WERI-Rb-1 (cell line): ENCODE measurements at places on chromosomes 6 and 20.

DNA sequence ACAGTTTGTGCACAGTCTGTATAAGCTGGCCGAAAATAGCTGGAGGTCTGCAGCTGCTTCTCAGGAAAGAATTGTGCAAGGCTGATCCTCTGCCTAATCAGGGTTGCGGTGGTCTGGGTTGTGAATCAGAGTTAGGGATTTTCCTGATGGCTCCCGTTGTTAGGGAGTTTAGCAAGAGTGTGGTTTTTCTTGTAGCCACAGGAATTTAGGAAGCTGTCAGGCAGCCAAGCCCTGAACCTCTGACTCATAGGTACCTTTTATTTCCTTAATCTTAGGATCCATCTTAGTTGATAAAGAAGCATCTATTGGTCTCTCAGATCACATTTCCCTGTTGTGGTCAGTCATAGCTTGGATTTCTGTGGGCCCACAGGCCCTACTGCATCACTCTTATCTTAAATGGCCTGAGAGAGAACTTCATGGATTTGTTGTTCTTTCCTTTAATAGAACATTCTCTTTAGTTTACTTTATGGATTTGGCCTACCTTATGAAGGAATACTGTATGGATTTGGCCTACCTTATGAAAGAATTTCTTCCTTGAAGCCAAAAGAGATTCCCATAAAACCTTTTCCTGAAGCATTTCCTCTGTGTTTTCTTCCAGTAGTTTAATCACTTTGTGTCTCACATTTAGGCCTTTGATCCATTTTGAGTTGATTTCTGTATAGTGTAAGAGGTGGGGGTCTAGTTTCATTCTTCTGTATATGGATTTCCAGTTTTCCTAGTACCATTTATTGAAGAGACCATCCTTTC, 10.3 kb downstream of the KIF25 start:
- DNase-seq = no peak

DNA sequence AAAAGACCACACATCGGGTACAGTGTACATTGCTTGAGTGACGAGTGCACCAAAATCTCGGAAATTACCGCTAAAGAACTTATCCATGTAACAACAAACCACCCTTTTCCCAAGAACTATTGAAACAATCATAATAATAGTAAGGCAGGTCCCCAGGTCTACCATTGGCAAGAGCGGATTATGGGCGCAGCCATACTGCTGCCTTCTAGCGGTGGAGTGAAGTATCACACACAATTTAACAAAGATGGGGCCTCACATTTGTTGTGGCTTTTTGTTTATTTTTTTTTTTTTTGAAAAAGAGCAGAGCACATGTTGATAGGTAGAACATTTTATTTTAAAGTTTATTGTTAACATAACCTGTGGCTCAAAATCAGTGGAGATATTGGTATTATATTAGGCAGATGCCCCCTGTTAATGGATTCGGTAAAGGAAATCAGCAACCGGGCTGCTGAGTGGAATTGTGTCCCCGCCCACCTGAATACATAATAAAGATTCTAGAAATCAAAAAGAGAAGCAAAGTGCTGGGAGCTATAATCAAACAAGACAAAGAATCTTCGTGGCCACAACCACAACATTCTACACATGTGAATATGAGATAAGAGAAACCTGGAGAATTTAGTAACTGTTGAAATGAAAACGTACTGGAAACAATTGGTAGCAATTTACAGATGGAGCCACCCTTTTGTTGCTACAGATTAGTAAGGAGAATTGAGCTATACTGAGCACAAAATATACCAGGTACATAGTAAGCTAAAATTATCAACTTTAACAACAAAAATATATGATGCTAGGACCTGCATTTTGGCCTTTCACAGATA, 94.2 kb upstream of the EXOC2 start:
- DNase-seq = peak; percentile 54

- no peak for DNase-seq
Observed at GRCh38 chr6:19839788-19840187, 2.6 kb downstream of the ID4 start.

- no peak for DNase-seq
Observed at GRCh38 chr20:34165018-34165619, 53.1 kb upstream of the EIF2S2 start.

DNA sequence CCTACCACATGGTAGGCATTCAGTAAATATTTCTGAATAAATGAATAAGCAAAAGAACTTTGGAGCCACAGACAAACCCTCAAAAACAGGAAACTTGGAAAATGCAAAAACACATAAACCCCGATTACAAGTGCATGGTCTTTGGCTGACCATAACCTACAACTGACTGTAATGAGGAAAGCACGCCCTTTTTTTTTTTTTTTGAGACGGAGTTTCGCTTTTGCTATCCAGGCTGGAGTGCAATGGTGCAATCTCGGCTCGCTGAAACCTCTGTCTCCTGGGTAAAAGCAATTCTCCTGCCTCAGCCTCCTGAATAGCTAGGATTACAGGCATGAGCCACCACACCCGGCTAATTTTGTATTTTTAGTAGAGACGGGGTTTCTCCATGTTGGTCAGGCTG, 11.9 kb upstream of the LATS1 start:
- no peak for DNase-seq

DNA sequence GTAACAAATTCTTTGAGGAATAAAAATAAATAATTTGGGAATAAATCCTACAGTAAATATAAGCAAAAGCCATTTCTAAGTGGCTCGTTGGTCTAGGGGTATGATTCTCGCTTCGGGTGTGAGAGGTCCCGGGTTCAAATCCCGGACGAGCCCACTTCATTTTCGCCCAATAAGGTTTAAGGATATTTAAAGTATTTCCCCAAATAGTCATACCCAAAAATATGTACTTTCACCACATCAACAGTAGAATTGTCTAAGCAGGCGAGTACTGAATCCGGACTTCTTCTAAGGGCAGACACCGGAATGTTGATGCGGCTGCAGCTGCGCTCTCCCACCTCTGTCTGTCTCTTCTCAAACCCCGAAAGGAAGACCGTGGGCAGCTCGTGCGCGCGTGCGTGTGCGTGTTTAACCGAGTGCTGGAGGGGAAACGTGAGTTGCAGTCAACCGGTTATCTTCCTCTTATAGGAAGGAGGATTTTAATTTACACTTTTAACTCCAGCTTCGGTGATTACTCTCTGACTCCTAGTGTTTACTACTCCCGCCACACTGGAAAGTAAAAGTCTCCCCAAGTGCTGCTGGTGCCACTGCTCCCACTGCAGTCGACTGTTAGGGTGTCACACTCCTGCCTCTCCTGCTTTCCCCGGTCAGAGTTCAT, 155.7 kb upstream of the PRSS16 start:
- no peak for DNase-seq

GRCh38 chr20:17848249-17849048, 120.1 kb downstream of the SNX5 start:
- DNase-seq = no peak

DNA sequence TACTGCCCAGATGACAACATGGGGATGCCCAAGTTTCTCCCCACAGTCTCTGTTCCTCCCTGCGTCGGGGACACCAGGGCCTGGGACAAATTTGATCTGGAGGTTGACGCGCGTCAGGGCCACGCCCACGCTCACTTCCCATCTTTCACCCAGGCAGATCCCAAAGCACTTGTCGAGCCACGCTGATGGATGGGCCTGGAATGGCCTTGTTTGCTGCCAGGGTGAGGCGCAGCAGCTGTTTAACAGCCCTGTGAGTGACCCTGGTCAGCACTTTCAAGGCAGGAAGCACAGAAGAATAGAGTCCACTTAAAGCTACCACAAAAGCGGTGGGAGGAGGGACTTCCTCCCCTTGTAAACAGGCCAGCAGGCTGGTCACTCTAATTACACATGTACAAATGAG, 324.7 kb upstream of the JARID2 start:
- no peak for DNase-seq

DNA sequence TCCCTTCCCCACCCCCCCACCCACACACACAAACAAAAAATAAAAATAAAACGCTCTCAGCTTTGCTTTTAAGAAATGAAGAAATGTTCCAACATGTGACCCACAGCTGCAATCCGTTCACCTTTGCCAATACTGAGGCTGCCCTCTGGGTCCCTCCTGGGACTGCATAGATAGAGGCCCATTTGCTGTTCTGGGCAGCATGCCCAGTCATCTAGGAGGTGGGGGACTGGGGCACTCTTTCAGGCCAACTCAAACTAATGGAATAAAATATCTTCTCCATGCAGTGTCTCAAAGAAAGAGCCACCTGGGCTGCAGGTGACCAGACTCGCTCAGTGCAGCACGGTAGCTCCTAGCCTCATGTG, 79.9 kb downstream of the SLC22A3 start:
- no peak for DNase-seq

- no peak for DNase-seq
Observed at GRCh38 chr20:60768216-60768615, 483.8 kb upstream of the CDH4 start.

GRCh38 chr20:36984257-36984638, 32.7 kb upstream of the SAMHD1 start:
- peak; percentile 60 for DNase-seq

- DNase-seq = no peak
Observed at GRCh38 chr6:148470156-148470555, 127.5 kb downstream of the SASH1 start.

GRCh38 chr6:37691904-37692806, 5.5 kb downstream of the MDGA1 start:
- peak; percentile 92 for DNase-seq

DNA sequence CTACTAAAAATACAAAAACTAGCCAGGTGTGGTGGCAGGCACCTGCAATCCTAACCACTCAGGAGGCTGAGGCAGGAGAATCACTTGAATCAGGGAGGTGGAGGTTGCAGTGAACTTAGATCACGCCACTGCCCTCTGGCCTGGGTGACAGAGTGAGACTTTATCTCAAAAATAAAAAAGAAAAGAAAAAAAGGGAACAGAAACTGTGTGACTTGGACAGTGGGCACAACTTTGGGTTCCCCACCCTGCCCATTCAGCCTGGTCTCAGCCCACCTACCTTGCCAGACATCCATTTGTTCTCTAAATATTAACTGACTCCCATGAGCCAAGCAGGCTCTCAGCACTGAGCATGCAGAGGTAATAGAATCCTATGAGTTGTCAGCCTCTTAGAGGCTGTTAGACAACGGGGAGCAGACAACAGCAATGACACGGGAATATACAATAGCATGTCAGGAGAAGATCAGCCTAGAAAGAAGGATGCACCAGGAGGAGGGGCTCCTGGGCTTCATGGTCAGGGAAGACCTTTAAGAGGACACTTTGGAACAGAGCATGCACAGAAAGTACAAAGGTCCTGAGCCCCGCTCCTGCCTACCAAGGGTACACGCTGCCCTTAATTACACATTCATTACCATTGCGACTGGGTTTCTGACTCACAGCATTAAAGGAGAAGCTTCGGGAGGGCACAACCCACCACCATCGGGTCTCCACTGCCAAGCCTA, 20.0 kb downstream of the FAM209B start:
- no peak for DNase-seq

- no peak for DNase-seq
Observed at GRCh38 chr6:159914565-159914923, 23.8 kb downstream of the MAS1 start.

- DNase-seq = no peak
Observed at GRCh38 chr20:53287357-53288042, 306.1 kb downstream of the ZNF217 start.

DNA sequence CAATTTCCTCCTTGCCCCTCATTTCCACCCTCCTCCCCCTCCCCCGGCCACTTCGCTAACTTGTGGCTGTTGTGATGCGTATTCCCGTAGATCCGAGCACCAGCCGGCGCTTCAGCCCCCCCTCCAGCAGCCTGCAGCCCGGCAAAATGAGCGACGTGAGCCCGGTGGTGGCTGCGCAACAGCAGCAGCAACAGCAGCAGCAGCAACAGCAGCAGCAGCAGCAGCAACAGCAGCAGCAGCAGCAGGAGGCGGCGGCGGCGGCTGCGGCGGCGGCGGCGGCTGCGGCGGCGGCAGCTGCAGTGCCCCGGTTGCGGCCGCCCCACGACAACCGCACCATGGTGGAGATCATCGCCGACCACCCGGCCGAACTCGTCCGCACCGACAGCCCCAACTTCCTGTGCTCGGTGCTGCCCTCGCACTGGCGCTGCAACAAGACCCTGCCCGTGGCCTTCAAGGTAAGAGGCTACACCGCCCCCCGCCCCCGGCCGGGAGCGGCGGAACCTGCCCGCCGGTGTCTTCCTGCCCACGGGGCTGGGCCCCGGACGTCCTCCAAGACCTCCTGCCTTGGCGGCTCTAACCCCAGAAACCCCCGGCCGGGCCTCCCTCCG, 44.9 kb upstream of the SUPT3H start:
- peak; percentile 36 for DNase-seq

- peak; percentile 18 for DNase-seq
Observed at GRCh38 chr6:120378582-120379220, 955.6 kb downstream of the TBC1D32 start.

- no peak for DNase-seq
Observed at GRCh38 chr6:86765211-86765610, 172.1 kb upstream of the HTR1E start.

DNA sequence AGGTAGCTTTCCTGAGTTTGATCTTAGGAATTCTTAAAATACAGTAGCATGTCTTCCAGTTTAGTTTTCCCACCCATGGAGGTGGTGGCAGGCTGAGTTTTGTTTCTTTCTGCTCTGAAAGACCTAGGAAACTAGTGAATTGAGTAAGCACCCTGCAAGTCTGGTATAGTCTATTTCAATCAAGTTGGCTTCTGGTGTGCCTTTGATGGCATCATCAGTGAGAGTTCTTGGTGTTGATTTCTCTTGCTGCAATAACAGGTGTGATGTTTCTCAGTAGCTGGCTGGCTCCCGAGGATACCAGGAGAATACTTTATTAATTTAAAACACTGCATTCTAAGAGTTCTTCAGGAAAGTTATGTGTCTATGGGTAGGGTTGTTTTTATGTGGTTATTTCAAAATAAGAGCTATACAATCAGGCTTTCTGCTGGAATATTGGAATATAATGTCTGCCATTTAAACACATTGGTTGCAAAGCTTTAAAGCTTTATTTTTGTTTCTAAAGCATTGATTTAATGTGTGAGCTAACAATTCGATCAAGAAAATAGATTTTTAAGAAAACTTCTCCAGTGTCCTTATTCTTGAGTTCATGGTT, 19.0 kb downstream of the VAPB start:
- no peak for DNase-seq

- DNase-seq = no peak
Observed at GRCh38 chr20:62519826-62520225, 44.0 kb upstream of the GATA5 start.

DNA sequence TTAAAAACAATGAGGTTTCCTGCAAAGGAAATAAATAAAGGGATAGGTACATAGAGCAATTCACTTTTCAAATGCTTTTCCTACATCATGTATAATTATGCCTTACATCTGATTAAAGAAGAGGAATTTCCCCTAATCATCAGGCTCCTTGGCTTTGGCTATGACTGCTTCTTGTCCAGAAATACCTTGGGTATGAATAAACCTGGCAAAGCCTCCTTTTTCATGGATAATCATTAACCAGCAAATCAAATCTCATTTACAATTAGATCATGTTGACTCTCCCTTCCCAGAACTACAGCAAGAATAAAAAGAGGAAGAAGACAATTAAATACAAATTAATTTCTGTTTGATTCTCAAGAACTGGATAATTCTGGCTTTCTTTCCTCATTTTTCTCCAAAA, 58.0 kb upstream of the CD2AP start:
- DNase-seq = no peak
